ENCODE measurements at places on chromosomes 1 and 21. TPM values are rescaled to one million over a fixed set of nuclear protein-coding genes. Genes with fewer than 3 reads are reported as not detected.

CRABP2 gene
- 1.3 TPM for total RNA-seq

MPZ gene
- 5.8 TPM for total RNA-seq

AMPD1 gene
- total RNA-seq = not detected

F3 gene
- total RNA-seq = 0.33 TPM

UQCRHL gene
- 1.4 TPM for total RNA-seq

CACYBP gene
- total RNA-seq = 142 TPM

DYNLT5 gene
- total RNA-seq = not detected

CELA3B gene
- total RNA-seq = 4.1 TPM

Measured in GM12878 (cell line).